CD4-positive, alpha-beta T cell (primary cell): ENCODE measurements at places on chromosomes 16 and 17.

DNA sequence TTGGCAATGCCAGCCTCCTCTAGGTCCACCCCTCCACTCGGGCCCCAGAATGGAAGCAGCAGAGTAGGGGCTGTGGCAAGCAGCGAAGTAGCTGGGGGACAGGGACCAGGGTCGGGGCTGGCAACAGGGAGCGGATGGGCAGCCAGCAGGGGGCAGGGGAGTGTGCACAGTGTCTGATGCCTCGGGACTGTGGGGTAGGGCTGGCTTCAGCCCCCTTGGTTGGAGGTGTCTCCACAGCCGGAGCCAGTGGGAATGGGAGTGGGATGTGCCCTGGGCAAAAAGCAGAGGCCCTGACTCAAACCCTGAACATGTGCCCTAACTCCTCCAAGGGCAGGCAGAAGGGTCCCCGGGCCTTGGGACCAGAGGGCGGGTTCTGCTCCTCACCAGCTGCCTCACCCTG, 18.5 kb upstream of the ARHGAP27 start:
- no peaks in the 10 kb centered on the region for H3K27me3 ChIP-seq
- H3K4me3 ChIP-seq = no peak overlapping the region
- no peak for DNase-seq
- peaks cover 3% of the 10 kb centered on the region for H3K4me1 ChIP-seq
- H3K27ac ChIP-seq = no peak overlapping the region

DNA sequence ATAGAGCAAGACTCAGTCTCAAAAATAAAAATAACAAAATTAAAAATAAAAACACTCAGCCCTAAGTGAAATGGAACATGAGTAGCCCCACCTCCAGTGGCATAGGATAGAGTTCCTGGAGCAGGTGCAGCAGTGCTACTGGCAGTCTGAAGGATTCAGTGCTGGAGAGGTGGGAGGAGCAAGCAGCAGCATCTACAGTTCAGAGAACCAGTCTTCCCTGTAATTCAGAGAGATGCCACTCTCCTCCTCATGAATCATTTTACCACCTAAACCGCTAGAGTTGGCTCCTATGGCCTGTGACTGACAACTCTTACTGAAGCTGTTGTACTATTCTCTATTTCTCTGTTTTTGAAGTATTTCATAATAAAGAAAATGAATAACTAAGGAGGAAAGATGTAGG, 56.0 kb upstream of the SMURF2 start:
- peaks cover 19% of the 10 kb centered on the region for H3K4me1 ChIP-seq
- H3K27ac ChIP-seq = no peak overlapping the region
- no peaks in the 10 kb centered on the region for H3K27me3 ChIP-seq
- no peak for DNase-seq
- no peak overlapping the region for H3K4me3 ChIP-seq

DNA sequence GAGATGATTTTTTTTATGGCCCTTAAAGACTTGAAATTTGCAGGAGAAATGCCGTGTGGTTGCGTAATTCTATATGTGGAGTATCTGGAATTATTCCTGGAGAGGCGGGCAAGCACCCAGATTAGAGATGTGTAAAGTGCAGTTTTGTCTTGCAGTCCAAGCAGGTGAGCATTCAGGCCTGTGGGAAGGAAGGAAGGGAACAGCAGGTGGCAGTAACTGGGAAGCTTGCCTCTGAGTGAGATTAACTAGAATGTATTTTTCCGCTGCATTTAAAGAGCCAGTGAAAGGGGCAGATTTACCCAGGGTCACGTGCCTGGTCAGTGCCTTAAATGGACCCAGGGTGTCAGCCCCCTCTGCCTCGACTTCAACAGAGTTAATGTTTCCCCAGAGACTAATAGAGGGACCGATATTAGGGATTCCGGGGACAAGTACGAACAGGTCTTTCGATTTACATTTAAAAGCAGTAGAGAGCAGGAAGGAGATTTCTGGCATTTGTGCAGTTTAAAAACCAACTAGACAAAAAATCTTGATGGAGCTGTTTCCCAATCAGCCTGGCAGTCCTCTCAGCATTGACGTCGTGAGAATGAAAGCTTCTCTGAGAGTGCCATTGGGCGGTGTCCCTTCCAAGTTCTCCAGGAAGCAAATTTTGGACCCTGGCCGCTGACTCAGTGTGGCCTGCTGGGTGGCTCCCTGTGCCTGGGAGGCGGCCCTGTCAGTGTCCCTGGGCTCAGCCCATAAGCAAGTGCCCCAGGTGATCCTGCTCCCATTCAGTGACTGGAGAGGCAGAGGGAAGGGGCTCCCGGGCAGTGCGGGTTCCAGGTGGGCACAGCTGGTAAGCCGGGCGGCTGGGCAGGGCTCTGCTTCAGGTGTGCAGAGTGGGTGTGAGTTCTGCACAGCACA, 38.2 kb downstream of the KSR1 start:
- no peak for DNase-seq
- H3K4me1 ChIP-seq = no peaks in the 10 kb centered on the region
- no peaks in the 10 kb centered on the region for H3K36me3 ChIP-seq
- H3K27me3 ChIP-seq = no peaks in the 10 kb centered on the region
- no peak overlapping the region for H3K4me3 ChIP-seq

DNA sequence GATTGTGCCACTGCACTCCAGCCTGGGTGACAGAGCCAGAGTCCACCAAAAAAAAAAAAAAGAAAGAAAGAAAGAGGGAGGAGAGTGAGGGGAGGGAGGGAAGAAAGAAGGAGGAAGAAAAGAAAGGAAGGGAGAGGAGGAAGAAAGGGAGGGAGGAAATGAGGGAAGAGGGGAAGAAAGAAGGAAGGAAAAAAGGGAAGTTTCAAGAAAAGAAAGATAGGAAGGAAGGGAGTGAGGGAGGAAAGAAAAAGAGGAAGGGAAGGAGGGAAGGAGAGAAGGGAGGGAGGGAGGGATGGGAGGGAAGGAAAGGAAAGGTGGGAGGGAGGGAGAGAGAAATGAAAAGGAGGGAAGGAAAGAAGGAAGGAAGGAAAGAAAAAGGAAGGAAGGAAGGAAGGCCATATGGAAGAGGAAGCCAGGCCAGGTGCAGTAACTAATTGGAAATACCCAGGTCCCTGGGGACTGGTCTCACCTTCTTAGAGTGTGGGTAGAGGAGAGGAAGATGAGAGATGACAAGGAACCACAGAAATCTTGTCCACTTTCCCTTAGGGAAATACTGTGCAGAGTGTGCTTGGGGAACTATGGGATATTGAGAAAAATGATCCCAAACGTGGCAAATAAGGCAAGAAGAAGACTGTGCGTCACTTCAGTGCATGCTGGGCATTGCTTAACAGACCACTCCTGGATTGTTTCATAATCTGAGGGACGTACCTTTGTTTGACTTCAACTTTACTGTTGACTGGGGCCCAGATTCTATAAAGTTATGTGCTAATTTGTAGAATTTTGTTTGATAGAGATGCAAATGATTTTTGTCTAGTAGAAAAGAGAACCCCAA, 15.1 kb upstream of the CSNK2A2 start:
- peaks cover 4% of the 10 kb centered on the region for H3K27me3 ChIP-seq
- DNase-seq = no peak
- H3K36me3 ChIP-seq = no peaks in the 10 kb centered on the region
- no peaks in the 10 kb centered on the region for H3K4me1 ChIP-seq
- H3K4me3 ChIP-seq = no peak overlapping the region

GRCh38 chr17:57544401-57544800, 200.7 kb downstream of the CCDC182 start:
- H3K36me3 ChIP-seq = no peaks in the 10 kb centered on the region
- H3K4me3 ChIP-seq = no peak overlapping the region
- H3K4me1 ChIP-seq = peaks cover 2% of the 10 kb centered on the region
- DNase-seq = no peak

GRCh38 chr17:21066394-21066793, 23.6 kb upstream of the USP22 start:
- H3K4me3 ChIP-seq = no peak overlapping the region
- DNase-seq = no peak
- no peaks in the 10 kb centered on the region for H3K36me3 ChIP-seq
- no peaks in the 10 kb centered on the region for H3K27me3 ChIP-seq
- no peaks in the 10 kb centered on the region for H3K4me1 ChIP-seq

DNA sequence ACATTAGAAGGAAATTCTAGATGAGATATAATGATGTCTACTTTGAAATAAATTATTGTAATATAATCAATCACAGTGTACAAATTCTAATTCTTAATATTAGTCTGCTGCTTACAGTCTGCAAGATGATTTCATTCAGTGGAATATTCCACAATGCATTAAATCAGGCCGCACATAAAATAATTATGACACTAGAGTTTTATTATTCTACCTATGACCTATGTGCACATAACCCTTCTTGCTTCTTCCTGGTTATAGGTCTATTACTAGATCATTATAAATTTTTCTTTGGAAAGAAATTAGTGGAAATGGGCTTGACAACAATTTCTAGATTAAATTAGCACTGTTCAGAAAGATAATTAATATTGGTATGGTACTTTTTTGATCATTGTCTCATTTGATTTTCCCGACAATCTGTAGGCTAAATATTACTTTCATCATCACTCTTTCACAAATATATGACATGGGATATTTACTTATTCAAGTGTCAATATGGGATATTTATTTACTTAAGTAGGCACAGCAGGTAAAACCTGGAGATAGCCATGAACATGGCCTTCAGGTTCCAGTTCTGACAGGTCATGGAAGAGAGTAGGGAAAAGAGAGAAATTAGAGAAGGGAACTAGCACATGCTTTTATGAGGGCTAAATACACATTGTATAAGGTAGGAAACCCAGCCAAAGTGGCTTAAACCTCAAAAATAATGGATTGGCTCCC, 476.4 kb downstream of the TOX3 start:
- H3K4me1 ChIP-seq = no peaks in the 10 kb centered on the region
- H3K27ac ChIP-seq = no peak overlapping the region
- DNase-seq = no peak
